Activated CD8-positive, alpha-beta T cell treated with anti-CD3 and anti-CD28 coated beads, Interleukin-2, amount 10 ng/mL, durations not matched to agents 7 days and 5 days (primary cell): ENCODE measurements at places on chromosomes 1 and 21.
A peak's percentile ranks its signal among the peaks of the same experiment; 100 is the strongest.

DNA sequence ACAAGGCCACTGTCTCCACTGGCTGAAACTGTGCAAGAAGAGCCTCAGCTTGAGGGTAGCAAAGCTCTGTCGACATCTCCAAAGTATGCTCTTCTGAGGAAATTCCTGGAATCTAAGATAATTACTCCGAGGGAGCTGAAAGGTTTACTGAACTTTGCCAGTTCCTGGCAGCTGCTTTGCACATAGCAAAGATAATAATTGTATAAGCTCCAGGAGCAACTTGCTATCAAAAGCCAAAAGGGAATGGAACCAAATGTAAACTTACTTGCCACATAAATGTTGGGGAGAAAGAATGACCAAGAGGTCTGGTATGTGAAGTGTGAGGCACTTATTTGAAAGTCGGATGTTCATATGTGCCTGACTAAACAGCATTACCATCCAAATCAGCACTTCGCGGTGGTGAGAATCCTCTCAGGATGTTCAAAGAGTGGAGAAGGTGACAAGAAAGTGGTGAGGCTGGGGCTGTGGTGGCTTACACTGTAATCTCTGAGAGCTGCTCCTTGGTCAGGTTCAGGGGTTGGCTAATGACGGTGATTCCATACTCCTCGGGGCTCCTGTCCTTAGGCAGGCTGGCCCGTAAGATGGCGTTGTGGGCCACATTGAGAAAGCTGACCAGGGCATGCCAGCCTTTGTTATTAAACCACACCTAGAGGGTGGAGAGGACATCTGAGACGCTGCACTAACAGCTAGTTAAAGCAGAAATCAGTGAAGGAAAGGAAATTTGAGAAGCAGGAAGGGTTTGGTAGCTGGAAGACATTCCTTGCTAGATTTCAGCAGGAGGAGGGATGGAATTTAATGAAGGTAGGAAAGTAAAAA lies 100.0 kb downstream of the ABCA4 start:
- no peaks in the 10 kb centered on the region for H3K36me3 ChIP-seq
- H3K4me3 ChIP-seq: no peak overlapping the region
- peaks cover 12% of the 10 kb centered on the region for H3K27me3 ChIP-seq
- H3K4me1 ChIP-seq: peaks cover 21% of the 10 kb centered on the region

DNA sequence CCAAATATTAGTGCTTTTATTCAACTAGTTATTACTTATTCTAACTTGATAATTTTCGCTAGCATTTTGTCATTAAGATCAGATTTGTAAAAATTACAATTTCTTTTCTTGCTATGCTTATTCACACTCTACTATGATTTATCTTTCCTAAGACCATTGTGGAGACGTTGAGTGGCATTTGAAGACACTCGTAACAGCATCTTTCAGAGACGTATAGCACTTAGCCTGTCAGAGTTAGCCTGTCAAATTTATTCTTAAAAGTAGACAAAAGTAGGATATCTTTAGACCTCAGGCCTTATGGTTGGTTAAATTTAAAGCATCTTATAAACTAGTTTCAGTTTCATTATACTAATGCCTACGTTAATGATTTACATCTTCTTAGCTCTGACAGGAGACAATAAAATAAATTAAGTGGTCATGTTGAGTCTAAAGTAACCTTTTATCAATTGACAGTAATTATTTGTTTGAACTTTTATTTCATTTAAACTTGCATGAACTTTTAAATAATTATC lies 1410.1 kb downstream of the MRPL39 start:
- H3K27ac ChIP-seq: no peak overlapping the region
- no peaks in the 10 kb centered on the region for H3K27me3 ChIP-seq
- H3K4me3 ChIP-seq: no peak overlapping the region
- H3K4me1 ChIP-seq: no peaks in the 10 kb centered on the region
- DNase-seq: no peak
- H3K36me3 ChIP-seq: no peaks in the 10 kb centered on the region

GRCh38 chr21:38951095-38951730 lies 145.5 kb downstream of the ETS2 start:
- DNase-seq: no peak
- H3K27me3 ChIP-seq: no peaks in the 10 kb centered on the region
- no peaks in the 10 kb centered on the region for H3K36me3 ChIP-seq

- no peak overlapping the region for H3K27ac ChIP-seq
- H3K4me3 ChIP-seq: no peak overlapping the region
- DNase-seq: no peak
- no peaks in the 10 kb centered on the region for H3K36me3 ChIP-seq
- peaks cover 2% of the 10 kb centered on the region for H3K27me3 ChIP-seq
Observed at GRCh38 chr21:17462276-17462981, 50.4 kb upstream of the CXADR start.

DNA sequence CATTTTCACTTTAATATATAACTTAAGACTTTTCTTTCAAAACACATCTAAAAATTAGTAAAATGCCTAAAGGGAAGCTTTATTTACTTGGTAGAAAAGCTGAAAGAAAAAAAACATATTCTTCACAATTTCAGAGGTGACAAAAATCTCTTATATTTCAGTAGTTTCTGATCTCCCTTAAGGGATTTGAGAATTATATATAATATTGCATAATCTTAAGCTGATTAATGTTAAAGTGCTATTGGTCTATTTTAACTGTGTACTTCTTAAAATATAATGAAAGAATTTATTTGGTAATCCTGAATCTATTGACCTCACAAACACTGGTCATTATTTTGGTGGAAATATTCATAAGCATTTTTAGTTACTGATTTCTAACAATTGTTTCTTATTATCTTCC lies 1.2 kb upstream of the VPS45 start:
- H3K27me3 ChIP-seq: no peaks in the 10 kb centered on the region
- peak overlapping the region; percentile 91 for H3K27ac ChIP-seq
- no peak for DNase-seq
- peak overlapping the region; percentile 95 for H3K4me3 ChIP-seq
- H3K4me1 ChIP-seq: peaks cover 38% of the 10 kb centered on the region

- no peak overlapping the region for H3K4me3 ChIP-seq
- no peak overlapping the region for H3K27ac ChIP-seq
- peaks cover 2% of the 10 kb centered on the region for H3K27me3 ChIP-seq
- DNase-seq: no peak
- no peaks in the 10 kb centered on the region for H3K36me3 ChIP-seq
Observed at GRCh38 chr1:63836830-63837229, 63.0 kb downstream of the ROR1 start.

DNA sequence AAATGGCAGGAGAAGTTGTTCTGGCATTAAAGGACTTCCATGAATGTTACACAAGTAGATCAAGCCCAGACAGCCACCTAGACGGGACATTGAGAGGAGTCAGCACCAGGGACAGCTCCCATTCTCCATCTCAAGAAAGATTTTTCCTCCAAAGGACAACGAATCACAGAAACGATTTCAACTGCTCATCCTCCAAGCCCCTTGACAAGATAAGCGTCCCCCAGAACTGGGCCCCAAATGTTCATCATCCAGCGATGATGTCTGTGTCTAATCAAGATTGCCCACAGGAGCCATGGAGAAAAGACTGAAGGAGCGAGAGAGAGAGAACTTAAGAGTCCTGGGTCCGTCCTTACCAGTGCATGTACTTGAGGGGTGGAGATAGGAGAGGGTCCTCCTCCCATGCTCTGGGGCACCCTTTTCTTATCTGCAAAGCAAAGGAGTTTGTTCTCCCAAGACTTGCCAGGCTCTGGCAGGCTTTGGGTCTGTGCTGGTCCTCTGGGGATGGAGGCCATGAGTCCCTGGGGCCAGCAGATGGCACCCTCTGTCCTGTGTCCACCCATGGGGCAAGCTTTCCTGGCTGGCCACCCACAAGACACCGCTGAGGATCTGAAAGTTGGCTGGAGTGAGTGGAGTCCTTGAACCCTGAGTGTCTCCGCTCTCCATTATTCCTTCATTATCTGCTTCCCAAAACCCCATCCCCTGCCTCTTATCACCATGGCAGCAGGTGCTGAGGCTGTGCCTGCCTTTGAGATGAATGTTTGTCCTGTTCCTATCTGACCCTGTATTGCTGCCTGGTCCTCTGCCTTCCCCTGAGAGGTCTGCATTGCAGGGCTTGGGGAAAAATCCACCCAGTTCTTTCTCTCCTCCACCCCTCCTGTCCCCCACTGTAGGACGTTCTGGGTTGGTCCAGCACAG lies 164.6 kb downstream of the ACTL8 start:
- no peaks in the 10 kb centered on the region for H3K36me3 ChIP-seq
- H3K27ac ChIP-seq: no peak overlapping the region
- no peaks in the 10 kb centered on the region for H3K4me1 ChIP-seq
- peaks cover 7% of the 10 kb centered on the region for H3K27me3 ChIP-seq
- DNase-seq: peak; percentile 27

DNA sequence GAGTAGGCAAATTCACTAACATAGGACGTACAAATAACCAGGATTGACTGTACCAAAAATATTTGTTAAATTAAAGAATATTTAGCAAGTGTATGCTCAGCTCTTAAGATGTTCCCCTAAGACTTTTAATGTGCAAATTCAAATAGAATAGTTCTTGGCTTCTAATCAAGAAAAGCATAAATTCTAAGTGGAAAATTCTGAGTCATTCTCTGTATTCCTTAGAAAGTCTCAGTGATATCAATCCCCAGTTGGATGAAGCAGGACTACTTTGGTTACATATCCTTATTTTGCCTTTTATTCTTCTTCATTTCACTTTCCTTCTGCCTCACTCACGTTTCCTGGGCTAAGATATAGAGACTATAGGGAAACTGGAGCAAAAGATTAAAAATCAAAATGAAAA lies 130.2 kb downstream of the IFI44 start:
- no peak for DNase-seq
- no peaks in the 10 kb centered on the region for H3K36me3 ChIP-seq
- H3K27ac ChIP-seq: no peak overlapping the region
- H3K27me3 ChIP-seq: no peaks in the 10 kb centered on the region

GRCh38 chr1:158112994-158113758 lies 67.5 kb upstream of the CD1D start:
- H3K4me1 ChIP-seq: peaks cover 10% of the 10 kb centered on the region
- no peaks in the 10 kb centered on the region for H3K36me3 ChIP-seq
- peak overlapping the region; percentile 12 for H3K4me3 ChIP-seq
- peak; percentile 35 for DNase-seq
- no peak overlapping the region for H3K27ac ChIP-seq

DNA sequence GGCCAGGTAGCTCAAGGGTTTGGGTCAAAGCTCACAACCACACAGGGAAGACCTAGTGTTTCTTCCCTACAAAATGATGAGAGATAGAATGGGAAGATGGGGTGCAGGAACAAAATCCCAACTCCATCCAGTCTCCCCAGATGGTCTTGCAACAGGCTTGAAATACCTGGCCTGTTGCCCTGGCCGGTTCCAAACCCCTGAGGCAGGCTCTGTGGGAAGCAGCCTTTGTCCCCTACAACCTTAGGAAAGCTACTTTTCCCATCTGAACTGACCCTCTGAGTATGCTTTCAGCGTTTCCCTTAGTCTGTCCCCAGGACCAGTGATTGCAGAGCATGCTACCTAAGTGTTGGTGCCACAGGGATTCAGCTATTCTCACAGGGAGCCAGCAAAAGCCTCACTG lies 104.0 kb downstream of the GDAP2 start:
- no peak overlapping the region for H3K27ac ChIP-seq
- peaks cover 15% of the 10 kb centered on the region for H3K27me3 ChIP-seq
- no peaks in the 10 kb centered on the region for H3K36me3 ChIP-seq
- no peak overlapping the region for H3K4me3 ChIP-seq

DNA sequence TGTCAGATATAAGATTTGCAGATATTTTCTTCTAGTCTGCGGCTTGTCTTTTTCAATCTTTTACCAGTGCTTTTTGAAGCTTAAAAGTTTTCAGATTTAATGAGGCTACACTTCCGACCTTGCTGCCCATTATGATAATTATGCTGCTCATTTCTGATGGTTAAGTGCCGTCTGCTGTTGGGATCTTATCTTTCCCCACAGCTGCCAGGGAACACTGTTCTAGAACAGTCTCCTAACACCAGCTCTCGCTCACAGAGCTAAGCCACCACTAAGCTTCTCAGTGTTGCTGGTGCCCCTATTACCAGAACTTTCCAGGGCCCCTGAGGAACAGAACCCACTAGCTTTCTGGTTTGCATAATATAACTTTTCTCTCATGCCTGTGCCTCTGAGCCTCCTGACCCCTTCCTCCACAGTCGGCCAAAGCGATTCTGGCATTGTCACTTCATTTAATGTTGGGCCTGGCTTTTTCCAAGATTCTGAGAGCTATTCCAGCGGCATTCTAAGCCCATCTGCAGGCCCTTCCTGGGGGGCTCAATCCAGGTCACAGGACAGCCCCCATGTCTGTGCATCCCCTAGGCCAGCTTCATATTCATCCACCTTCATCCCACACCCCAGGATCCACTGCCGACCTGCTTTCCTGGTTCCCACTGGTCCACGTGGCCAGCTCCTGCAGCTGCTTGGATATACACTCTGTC lies 237.0 kb downstream of the PTPRU start:
- no peaks in the 10 kb centered on the region for H3K36me3 ChIP-seq
- no peak for DNase-seq
- H3K4me3 ChIP-seq: no peak overlapping the region

DNA sequence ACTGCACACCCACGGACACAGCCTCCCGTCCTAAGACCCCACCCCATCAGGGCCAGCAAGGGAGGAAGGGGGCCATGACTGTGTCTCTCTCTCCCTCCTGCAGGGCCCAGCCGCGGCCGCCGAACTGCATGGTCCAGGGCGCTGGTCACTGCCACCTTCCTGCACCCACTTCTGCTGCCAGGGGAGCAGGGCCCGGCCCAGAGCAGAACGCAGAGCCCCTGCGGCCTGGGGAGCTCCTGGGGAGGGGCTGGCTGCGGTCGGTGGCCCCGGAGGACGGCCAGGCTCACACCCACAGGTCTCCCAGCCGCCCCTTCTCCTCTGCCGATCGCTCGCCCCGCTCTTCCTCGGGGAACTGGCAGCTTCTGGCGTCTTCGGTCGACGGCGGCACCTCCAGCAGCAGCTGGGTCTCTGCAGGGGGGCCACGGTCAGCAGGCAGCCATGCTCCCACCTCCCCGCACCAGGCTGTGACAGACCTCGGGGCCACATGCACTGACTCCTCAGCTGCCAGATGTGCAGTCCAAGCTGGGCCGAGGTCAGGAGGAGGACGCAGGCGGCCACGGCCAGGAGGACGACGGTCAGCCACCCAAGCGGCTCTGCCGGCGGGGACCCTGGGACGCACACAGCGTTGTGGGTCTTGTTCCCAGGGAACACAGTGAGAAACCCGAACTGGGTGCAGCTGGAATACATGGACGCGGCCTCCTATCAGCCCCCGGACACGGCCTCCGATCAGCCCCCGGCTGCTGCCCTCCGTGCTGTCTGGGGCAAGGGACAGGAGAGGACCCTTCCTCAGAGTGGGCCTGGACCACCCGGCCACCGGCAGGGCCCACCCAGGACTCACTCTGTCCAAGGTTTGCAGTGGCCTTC lies 2.6 kb downstream of the TNFRSF18 start:
- peak overlapping the region; percentile 77 for H3K27ac ChIP-seq
- H3K36me3 ChIP-seq: no peaks in the 10 kb centered on the region
- H3K27me3 ChIP-seq: no peaks in the 10 kb centered on the region
- no peak for DNase-seq
- H3K4me1 ChIP-seq: peaks cover 37% of the 10 kb centered on the region

- no peaks in the 10 kb centered on the region for H3K27me3 ChIP-seq
- H3K4me1 ChIP-seq: no peaks in the 10 kb centered on the region
- no peak overlapping the region for H3K4me3 ChIP-seq
- no peak overlapping the region for H3K27ac ChIP-seq
- H3K36me3 ChIP-seq: no peaks in the 10 kb centered on the region
Observed at GRCh38 chr1:232845406-232845955, 40.3 kb downstream of the MAP10 start.
